ENCODE measurements at places on chromosomes 12 and 14.

DNA sequence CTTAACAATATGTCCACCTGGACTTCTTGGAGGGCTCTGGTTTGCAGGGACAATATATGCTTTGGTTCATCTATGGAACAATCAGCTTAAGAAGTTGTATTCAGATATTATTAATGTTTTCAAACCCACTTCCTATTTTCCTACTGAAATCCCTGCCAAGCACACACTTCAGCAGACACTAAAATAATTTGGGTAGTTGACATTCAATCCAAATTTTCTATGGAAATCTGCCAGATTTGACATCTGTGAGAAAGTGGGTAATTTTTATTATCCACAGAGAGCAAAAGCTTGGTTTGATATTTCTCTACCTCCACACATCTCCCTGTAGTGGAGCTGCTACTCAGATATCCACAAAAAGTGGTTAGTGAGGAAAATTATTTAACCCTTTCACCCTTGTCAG lies 378.8 kb upstream of the SOX5 start:
- H3K27ac ChIP-seq, result no peak overlapping the region
- no peaks in the 10 kb centered on the region for H3K36me3 ChIP-seq
- H3K4me3 ChIP-seq, result no peak overlapping the region

DNA sequence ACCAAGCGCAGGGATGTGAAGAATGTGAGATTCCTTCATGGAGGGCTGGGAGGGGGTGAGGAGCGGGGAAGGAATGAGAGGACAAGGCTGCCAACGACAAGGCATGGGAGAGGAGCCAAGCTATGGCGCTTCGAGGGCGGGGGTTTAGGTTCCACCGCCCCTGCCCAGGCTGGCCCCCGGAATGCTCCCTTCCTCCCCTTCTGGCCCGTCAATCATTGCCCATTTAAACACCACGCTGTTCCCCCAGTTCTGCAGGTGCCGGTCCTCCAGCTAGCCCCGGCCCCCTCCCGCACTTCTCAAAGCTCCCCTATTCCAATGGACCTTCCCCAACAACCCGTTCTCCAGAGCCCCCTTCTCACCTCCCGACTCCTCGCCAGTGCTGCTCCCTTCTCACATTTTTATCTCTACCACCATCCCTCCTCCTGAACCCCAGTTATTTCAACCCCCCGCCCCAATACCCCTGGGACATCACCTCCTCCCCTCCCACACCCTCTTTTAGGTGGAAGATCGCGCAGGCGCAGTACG lies 428 bp downstream of the RNF41 start:
- H3K27ac ChIP-seq, result peak overlapping the region; percentile 94
- peaks cover 3% of the 10 kb centered on the region for H3K36me3 ChIP-seq
- DNase-seq, result no peak
- H3K27me3 ChIP-seq, result no peaks in the 10 kb centered on the region

DNA sequence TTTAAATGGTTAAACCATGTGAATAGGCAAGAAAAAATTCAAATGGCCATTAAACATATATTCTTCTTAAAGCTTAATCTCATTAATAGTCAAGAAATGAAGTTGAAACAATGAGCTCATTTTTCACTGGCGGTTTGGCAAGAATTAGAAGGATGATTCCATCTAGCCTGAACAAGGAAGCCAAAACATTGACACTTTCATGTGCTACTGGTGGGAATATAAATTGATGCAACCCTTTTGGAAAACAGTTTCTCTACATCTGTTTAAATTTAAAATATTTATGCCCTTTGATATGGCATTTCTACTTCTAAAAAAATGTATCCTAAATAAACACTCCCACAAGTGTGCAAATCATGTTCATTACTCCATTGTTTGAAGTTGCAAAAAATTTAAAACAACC lies 174.7 kb upstream of the HIF1A start:
- no peak overlapping the region for H3K27ac ChIP-seq
- no peak overlapping the region for H3K4me3 ChIP-seq
- H3K4me1 ChIP-seq, result peaks cover 65% of the 10 kb centered on the region
- no peaks in the 10 kb centered on the region for H3K27me3 ChIP-seq
- no peak for DNase-seq

DNA sequence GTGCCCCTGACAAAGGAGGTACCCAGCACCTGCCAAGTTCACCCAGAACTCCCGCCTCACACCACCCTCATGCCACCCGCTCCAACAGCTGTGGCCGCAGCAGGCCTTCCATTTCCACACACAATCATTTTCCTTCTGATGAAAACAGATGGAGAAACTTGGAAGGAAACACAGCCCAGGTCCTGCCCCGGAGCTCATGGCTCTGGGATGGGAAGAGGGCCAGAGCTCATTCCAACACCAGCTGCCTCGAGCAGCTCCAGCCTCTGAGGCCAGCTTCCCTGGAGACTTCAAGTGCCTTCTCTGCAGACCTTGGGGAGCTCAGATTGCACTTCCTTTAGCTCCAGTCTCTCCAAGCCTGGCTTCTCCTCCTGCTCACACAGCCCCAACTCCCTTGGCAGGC lies 55.1 kb upstream of the CMKLR1 start:
- no peak for DNase-seq
- H3K4me1 ChIP-seq, result no peaks in the 10 kb centered on the region
- no peaks in the 10 kb centered on the region for H3K36me3 ChIP-seq
- H3K4me3 ChIP-seq, result no peak overlapping the region
- H3K27me3 ChIP-seq, result no peaks in the 10 kb centered on the region
